ENCODE measurements at places on chromosomes 3 and 15.

DNA sequence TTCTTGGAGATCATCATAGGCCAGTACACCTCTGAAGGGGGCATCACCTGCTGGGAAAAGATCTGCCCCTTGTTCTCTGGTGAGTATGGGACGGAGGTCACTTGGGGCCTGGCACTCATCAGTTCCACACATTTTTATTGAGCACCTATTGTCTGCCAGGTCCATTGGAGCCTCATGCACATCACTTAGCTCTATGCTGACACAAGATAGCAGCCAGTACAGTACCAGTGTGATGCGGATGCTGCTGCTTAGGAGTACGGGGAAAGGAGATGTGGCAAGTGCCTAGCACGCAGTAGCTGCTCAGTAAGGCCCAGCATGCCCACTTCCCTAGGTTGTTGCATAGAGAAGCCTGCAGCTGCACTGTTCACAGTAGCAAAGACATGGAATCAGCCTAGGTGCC, 43.4 kb downstream of the SLC6A6 start:
- H3K27me3 ChIP-seq = no peaks in the 10 kb centered on the region
- no peak for ATAC-seq
- no peak overlapping the region for H3K4me3 ChIP-seq
- H3K27ac ChIP-seq = no peak overlapping the region

- no peak overlapping the region for H3K27ac ChIP-seq
- no peak overlapping the region for H3K4me3 ChIP-seq
- H3K4me1 ChIP-seq = no peaks in the 10 kb centered on the region
- ATAC-seq = no peak
- H3K36me3 ChIP-seq = no peaks in the 10 kb centered on the region
Measured at GRCh38 chr3:35262406-35262805, 376.9 kb upstream of the ARPP21 start.

- no peaks in the 10 kb centered on the region for H3K4me1 ChIP-seq
- H3K27me3 ChIP-seq = no peaks in the 10 kb centered on the region
- no peak overlapping the region for H3K27ac ChIP-seq
- ATAC-seq = peak; percentile 61
Measured at GRCh38 chr15:48283396-48284145, 47.7 kb upstream of the DUT start.

DNA sequence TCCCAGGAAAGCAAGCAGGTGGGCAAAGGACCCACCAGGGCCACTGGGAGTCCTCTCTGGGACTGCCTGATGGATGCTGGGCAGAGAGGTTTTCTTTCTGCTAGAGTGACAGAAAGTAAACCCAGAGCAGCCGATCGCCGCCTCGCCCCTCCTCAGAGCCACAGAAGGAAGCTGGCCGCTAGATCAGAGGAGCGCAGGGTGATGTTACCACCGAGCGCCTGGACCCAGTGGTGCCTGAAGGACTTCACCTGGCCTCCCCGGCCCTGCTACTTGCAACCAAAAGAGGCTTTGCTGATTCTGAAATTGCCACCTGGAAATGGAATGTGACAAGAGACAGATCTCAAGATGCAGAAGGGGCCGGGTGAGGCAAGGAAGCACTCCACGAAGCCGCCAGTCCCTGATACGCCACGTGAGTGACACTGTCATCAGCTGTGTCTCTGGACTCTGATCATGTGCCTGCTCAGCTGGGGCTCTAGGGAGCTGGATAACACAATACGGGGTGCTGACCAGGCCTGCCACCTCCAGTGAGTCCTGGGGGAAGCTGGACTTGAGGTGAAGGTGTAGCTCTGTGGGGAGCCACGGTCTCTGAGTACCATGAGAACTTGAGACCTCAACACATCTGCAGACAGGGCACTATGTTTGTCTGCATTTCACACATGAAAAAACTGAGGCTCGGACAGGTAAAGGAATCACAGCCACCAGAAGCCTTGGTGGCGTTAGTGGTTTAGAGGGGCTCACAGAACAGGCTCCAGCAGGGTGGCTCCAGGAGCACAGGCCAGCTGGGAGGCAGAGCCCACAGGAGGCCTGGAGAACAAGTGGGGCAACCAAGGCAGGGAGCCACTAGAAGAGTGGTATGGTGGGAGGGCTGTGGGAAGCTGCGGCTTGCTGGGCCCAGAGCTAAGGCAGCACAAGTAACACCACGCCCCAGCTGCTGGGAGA, 137.9 kb upstream of the PRR20G start:
- H3K4me3 ChIP-seq = no peak overlapping the region
- peaks cover 8% of the 10 kb centered on the region for H3K4me1 ChIP-seq
- no peak for ATAC-seq

Measured in gastroesophageal sphincter (tissue), 4 donors.